T-cell (primary cell): ENCODE measurements at places on chromosomes 12 and 14.

DNA sequence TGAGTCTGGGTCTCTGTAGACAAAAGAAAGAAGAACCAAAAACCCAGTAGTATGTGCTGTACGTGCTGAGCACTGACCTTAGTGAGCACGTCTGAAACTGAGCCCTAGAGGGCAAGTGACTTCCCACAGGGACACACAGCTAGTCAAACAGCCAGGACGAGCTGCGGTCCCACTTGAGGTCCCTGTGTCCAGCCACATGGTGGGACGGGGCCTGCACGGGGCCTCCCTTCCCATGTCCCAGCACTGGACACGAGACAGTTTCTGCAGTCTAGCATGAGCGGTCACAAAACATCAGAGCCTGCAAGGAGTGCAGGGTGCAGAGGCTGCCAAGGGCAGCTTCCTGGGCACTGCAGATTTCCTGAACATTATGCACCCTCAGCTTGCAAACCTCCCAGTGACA, 121.6 kb downstream of the NCOR2 start:
- no peak for DNase-seq

GRCh38 chr12:33383503-33383902, 56.1 kb downstream of the SYT10 start:
- no peak for DNase-seq

DNA sequence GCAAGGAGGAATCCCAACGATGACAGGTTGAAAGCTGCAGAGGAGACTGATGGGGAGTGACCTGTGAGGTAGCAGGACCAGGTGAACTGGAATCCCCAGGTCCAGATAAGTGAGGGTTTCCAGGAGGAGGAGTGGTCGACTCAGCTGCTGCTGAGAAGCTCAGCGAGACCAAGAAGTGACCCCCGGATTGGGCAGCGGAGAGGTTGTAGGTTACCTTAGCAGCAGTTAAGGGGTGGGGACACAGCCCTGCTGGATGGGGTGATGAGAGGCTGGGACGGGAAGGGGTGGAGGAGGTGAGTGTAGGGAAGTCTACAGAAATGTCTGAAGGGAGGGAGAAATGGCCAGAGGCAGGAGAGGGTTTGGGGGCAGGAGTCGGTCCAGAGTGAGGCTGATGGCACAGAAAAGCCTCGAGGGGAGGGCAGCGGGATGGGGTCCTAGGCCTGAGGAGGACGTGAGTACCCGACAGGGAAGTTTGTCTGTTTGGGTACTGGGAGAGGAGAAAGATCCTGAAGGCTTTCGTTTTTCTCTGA, 2.6 kb upstream of the RCOR1 start:
- no peak for DNase-seq

- no peak for DNase-seq
These were observed 947 bp downstream of the GAS2L3 start for GRCh38 chr12:100574187-100575074.

DNA sequence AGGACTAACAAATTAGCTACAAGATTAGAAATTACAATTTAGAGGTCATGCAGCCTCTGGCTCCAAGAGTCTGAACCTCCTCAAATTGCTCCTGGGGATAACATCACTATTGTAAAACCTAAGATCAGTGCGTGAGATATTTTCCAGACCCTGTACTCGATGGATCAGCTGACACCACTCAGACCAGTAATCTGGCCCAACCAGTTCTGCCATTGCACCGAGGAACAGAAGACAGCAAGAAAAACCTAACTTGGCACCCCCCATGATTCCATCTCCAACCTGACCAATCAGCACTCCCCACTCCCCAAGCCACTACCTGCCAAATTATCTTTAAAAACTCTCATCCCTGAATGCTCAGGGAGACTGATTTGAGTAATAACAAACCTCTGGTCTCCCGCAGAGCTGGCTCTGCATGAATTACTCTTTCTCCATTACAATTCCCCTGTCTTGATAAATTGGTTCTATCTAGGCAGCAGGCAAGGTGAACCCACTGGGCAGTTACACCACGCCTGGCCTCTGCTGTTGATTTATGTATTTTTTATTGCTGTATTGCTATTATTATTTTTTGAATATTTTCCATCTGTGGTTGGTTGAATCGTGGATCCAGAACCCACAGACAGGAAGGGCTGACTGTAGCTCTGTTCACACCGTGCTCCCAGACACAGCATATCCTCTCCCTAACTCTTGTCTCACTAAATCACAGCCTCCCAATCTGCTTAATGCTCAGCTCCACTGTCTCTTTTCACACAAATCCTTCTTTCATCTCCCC, 9.2 kb downstream of the HEBP1 start:
- DNase-seq: no peak

DNA sequence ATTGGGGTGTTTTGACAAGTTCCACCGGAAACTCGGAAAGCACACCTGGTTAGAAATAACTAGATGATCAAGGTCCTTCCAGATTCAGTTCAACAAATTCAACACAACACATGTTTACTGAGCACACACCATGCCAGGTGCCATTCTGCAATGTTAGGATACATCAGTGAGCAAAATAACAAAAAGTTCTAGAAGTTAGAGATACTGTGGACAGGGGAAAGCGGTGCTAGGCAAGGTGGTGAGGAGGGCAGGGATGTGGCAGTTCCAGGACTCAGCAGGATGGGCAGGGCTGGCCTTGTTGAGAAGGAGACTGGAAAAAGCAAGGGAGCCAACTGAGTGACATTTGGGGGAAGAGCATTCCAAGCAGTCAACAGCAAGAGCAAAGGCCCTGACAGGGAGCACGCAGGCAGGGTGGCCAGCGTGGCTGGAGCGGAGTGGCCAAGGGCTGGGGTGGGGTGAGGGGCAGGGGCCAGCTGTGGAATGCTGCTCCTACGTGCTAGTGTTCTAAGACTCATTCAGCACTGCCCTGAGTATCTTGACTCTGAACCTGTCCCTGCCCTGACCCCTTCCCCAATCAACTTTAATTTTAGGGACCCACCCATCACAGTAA, 19.4 kb upstream of the FAIM2 start:
- DNase-seq: no peak
